Left ventricle myocardium inferior (tissue), 1 donor: ENCODE measurements at places on chromosomes 5 and 9.

DNA sequence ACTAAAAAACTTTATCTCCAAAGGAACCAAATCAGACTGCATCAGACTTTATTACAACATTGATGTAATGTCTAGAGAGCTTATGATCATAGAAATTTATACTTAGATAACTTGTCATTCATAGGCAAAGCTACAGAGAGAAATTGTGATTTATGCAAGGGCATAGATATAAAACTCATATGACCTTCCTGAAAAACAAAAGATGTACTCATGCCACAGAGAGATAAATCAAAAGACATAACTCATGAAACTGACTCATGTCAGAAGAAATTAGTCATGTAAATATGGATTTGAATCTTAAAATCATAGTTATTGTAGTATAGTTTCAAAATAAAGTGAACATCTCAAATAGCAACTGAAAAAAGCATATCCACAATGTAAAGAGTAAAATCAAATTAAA, 186.2 kb downstream of the GABBR2 start:
- no peak for DNase-seq

GRCh38 chr5:56696900-56697299, 118.4 kb upstream of the MAP3K1 start:
- no peak for DNase-seq

- DNase-seq = no peak
Measured at GRCh38 chr5:88829054-88829453, 53.9 kb downstream of the MEF2C start.

GRCh38 chr9:93267681-93268505, 84.0 kb downstream of the WNK2 start:
- no peak for DNase-seq

DNA sequence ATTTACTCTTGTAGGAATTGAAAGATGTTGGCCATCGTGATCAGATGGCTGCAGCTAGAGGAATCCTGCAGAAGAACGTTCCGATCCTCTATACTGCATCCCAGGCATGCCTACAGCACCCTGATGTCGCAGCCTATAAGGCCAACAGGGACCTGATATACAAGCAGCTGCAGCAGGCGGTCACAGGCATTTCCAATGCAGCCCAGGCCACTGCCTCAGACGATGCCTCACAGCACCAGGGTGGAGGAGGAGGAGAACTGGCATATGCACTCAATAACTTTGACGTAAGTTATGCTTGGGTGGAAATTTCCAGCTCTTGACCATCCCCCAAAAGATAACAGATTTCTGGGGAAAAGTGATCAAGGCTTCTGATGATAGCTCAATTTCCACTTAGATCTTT, 50.6 kb downstream of the LRRTM2 start:
- DNase-seq = no peak

DNA sequence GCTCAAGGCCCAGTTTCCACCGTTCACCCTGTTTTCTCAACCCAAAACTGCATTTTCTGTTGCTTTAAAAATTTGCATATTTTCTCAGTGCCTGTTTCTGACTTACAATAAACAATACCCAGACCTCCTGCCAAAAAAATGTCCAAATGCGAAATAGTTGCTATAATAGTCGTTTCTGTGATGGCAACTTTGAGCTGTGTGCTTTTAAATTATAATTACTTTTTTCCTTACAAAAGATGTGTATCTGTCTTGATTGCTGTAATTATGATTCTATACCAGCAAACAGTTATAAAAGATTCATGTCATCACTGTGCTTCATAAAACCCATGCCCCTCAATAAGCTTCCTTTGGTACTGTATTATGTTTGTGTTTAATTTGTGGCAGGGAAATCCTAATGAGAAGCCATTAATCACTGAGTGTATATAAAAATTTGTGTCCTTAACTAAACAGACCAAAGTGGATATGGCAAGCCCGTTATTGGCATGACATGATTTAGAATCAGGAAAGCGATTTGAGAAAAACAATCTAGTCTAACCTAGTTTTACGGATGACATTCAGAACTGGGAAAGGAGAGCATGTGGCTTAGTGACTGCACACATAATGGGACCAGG, 5.4 kb upstream of the SLC1A3 start:
- DNase-seq = no peak

- peak; percentile 31 for DNase-seq
Measured at GRCh38 chr9:128005923-128006322, 25.1 kb upstream of the EEIG1 start.

- DNase-seq = no peak
Measured at GRCh38 chr9:124894741-124895170, 32.8 kb downstream of the ARPC5L start.

DNA sequence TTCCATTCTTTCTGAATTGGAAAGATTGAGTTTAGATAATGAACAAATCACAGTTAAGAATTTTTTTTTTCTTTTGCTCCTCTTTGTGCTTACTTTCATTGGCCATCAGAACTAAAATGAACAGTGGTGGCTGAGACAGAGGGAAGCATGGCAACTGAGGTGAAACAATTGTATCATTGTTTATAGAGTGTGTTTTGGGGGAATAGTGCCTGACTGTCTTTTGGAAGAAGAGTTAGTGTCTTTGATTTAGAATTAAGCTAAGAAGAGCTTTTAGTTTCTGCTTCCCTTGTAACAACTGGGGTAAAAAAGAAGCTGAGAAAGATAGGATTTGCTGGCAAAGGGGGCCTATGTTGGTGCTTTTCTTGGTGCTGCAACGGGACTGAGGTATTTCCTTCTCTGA, 24.0 kb downstream of the HSD17B4 start:
- no peak for DNase-seq

GRCh38 chr9:18459962-18460584, 13.9 kb upstream of the ADAMTSL1 start:
- DNase-seq = no peak

- DNase-seq = no peak
Measured at GRCh38 chr9:5111696-5112095, 73.7 kb downstream of the INSL6 start.

DNA sequence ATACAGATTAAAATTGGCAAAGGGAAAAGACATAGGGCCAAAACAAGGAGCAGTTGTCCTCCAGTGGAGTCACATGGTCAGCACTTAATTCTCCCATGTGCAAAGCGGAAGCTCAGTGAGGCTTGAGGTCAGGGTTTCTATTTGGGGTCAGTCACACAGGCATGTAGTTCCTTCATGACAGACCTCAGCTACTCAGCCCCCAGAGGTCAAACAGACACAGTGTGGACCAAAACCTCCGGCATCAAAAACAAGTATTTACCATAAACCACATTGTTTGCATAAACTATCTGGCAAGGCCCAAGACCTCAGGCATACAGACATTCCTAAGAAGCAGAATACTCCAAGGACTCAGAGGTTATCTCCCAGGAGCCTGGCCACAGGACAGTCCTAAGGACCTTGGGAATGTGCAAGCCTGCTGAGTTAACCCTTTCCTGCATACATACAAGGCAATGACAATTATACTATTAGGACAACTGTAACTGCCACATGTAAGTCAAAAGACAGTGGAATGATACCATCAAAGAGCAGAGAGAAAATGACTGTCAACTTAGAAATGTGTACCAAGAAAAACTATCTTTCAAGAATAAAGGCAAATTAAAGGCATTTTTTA, 28.7 kb upstream of the FNIP1 start:
- DNase-seq = no peak

DNA sequence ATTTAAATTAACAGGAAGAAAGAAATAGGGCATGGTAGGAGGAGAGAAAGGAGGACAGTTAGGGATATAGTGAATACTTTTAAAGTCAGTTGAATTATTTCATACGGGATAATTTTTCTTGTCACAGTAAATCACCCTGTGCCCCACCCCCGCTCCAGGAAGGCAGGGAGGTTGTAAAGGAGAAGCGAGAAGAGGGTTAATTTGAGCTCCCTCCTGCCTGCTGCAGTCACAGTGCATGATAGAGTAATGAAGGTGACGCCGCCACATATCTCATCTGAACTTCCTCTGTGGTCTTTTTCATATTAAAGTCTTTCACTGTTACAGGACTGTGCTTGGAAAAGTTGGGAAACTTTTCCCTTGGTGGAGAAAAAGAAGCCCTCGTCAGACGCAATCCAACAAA, 896 bp upstream of the PCSK5 start:
- DNase-seq = no peak

DNA sequence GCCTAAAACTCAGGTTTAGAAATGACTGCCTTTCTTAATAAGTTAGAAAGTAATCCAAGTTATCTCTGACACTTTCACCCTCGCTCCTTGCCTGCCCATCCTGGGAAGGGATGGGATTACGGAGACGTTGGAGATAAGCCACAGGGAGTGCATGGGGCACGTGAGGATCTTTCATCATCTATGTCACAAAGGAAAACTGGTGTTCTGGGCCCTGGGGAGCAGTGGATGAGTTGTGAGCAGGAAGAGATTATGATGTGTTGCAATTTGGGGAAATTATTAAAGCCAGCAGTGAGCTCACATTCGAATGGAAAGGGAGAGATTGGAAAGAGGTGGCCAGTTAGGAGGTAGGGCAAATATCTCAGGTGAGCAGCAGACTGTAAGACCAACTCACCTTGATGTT, 12.8 kb downstream of the AFAP1L1 start:
- no peak for DNase-seq

DNA sequence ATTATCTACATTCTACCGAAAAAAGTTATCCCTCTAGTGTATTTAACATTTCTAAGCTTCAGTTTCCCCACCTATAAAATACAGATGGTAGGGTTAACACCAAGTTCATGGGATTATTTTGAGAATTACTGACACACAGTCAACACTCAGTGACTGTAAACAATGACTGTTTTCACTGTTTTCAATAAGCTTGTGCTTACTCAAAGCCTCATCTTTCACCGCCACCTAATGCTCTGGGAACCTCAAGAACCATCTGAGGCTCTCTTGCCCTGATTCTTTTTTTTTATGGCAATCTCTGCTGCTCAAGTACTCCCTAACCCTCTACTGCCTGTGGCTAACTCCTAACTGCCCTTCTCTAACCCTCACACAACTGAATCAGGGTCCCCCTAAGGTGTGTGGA, 59.6 kb downstream of the SETX start:
- no peak for DNase-seq

DNA sequence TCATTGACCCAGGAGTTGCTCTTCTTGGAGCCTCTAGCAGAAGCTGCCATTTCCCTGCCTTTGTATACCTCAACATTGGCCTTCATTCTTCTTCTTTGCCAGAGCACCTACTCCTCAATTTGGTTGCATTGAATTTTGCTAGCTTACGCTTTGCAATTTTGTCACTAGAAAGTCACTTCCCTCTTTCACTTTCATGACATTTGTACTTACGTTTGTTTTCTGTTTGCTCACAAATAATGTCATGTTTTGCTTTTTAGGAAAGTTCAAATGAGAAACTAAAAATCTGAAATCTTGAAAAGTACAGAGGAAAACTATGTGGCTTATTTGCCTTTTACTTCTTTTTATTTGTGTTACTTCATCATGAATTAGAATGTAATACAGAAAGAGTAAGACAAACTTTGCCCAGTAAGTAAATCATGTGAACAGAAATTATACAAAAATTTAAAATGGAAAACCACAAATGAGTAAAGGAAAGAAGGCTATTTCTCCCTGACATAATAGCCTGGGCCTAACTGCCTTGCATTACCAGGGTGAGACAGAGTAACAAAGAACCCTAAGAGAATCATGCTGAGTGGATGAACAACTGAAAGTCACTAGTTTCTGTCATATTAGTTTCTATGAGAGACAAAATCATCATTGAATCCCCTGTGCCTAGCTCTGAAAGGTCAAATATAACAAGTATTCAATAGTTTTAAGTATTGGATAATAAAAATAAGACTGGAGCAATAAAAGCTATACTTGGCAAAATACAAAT, 7.4 kb upstream of the IFNA1 start:
- no peak for DNase-seq

DNA sequence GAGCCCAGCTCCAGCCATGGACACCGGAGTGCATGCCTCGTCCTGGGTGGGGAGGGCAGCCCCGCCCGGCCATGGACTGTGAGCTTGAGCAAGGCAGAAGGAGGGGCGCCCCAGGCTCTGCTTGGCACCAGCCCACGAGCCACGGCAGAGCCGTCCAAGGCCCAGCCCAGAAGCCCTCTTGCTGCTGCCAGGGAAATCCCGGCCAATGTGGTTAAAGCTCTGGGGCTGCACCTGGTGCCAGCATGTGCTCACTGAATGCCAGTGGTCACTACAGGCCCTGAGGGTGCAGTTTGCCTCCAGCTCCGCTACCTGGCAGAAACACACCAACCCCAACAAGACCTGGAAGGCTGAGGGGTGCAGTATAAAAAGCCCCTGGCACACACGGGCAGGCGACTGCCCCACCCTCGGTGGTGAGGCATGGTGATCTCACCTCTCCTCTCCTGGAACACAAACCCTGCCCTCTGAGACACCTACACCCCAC, 11.8 kb downstream of the BRD3 start:
- DNase-seq = peak; percentile 77

DNA sequence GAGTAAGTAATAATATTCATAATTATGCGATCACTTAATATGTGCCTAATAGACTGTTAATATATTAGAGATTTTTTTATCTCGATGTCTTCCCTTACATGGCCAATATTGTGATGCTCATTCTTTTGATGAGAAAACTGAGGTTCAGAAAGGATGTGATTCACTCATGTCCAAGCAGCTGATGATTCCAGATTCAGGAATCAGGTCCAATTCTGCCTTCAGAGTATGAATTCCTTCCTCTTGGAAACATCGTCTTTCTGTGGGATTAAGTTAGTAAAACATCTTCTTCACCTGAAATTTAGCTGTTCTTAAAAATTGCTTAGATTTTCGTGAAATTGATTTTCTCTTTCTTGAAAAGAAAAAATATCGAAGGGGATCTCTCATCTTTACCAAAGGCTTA, 242.5 kb upstream of the RFX3 start:
- DNase-seq = no peak

DNA sequence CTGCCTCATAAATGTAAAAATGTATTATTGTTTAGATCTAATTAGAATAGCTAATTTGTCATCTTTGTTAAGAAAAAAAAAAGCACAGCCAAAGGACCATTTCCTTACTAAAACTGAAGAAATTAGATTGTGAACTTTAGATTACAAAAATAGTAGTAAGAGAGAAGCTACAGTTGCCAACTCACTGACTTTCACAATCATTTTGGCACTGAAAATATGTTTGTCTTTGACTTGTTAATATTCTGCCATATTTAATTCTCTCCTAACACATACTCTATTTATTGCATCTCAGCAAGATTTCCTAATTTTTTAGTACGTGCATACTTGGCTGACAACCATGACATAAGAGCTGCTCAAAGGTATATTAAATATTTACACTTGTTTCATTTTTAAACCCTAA, 297.1 kb downstream of the TUSC1 start:
- no peak for DNase-seq

- no peak for DNase-seq
Measured at GRCh38 chr5:90557871-90558270, 726 bp upstream of the ADGRV1 start.
